ENCODE measurements at places on chromosomes 6 and 20.

- no peak for DNase-seq
Observed at GRCh38 chr20:11838076-11838636, 79.5 kb upstream of the BTBD3 start.

DNA sequence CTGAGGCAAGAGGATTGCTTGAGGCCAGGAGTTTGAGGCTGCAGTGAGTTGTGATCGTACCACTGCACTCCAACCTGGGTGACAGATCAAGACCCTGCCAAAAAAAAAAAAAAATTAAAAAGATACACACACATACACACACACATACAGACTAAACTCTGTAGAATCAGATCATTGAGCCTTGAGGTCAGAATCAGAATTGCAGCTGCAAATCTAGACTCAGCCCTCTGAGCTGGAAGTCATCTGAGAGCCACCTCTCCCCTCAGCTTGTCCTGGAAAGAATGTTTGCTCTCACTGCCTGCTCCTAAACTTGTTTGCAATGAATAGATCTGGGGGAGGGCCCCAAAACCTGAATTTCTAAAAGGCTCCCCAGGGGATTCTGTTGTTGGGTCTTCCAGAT lies 41.4 kb upstream of the ANGPT4 start:
- no peak for DNase-seq

DNA sequence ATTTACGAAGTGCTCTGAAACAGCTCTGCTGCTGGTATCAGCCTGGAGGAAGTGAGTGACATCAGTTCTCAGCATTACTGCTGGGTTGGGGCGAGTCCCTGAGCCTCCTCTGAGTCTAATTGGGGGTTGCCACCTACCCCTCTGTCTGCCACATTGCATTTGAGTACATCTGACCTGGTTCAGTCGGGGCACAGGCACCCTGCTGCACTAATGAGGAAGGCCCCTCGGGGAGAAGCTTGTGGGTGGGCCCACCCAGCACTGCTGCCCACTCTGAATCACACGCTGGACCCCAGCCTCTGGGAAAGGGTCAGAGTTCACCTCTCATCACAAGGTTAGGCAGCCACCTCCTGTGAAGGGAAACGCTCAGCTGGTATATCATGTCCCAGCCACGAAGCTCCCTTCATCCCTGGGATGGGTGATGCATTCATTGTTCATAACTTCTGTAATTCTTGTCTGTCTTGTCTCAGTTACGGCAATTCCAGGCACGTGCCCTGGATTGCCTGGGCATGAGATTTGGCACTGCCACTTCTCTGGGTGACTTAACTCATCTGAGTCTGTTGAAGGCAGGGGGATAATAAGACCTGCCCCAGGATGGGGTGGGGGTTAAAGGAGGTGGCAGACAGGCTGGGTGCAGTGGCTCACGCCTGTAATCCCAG lies 13.3 kb downstream of the DNMT3B start:
- no peak for DNase-seq

GRCh38 chr6:163721435-163721834 lies 306.9 kb downstream of the QKI start:
- no peak for DNase-seq
